ENCODE measurements at places on chromosomes 3 and 15.

DNA sequence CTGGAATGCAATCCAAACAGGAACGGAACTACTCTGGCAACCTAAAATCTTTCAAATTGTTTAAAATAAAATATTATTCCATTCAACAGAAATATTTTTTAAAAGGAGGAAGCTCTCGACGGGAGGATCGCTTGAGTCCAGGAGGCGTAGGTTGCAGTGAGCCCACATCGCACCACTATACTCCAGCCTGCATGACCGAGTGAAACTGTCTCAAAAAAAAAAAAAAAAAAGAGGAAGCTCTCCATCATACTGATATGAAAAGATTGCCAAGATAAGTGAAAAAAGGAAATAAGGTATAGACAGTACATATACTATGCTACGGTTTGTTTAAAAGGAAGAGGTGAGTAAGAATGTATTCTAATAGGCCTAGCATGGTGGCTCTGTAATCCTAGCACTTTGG is 3.6 kb downstream of the RAD18 start:
- DNase-seq, result no peak

GRCh38 chr3:132289316-132289715 is 27.9 kb upstream of the ACP3 start:
- no peak for DNase-seq

DNA sequence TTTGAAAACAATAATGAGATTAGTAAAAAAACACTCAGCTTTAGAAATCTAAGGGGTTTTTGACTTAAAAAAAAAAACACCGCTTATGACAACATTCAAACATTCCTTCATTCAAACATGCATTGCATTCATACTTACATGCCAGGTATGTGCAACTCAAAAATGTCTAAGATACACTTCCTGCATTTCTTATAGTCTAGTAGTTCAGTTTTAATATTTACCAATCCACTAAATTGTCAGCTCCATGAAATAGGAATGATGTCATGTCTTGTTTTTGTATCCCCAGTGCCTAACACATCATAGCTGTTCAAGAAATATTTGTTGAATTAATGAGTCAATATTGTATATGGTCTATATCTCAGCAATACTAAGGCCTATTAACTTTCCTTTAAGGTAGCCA is 51.7 kb downstream of the EIF4E3 start:
- no peak for DNase-seq

GRCh38 chr3:140627756-140628155 is 50.1 kb upstream of the TRIM42 start:
- DNase-seq, result no peak

DNA sequence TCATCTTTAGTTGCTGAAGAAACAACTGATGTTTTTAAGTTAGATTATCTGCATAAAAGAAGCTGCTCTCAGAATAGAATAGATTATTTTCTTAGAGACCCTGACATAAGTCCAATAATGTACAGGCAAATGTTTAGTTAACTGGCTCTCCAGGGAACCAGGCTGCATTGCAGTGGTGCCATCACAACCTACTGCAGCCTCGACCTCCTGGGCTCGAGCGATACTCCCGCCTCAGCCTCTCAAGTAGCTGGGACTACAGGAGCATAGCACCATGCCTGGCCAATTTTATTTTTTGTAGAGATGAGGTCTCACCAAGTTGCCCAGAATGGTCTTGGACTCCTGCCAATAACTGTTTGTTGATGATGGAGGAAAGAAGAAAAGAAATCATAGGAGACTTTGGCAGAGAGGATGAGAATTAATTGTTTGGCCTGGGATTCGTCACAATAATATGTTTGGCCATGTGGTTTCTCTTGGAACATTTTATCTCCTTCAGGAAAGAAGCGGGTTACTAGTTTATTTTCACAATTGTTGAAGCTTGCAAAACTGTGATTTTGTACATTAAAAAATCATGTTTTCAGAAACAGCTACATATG is 429.2 kb downstream of the CADM2 start:
- no peak for DNase-seq

- no peak for DNase-seq
These were observed 124.8 kb upstream of the ATP11B start for GRCh38 chr3:182668541-182668940.

- no peak for DNase-seq
These were observed 91.2 kb upstream of the VEPH1 start for GRCh38 chr3:157594413-157594812.

DNA sequence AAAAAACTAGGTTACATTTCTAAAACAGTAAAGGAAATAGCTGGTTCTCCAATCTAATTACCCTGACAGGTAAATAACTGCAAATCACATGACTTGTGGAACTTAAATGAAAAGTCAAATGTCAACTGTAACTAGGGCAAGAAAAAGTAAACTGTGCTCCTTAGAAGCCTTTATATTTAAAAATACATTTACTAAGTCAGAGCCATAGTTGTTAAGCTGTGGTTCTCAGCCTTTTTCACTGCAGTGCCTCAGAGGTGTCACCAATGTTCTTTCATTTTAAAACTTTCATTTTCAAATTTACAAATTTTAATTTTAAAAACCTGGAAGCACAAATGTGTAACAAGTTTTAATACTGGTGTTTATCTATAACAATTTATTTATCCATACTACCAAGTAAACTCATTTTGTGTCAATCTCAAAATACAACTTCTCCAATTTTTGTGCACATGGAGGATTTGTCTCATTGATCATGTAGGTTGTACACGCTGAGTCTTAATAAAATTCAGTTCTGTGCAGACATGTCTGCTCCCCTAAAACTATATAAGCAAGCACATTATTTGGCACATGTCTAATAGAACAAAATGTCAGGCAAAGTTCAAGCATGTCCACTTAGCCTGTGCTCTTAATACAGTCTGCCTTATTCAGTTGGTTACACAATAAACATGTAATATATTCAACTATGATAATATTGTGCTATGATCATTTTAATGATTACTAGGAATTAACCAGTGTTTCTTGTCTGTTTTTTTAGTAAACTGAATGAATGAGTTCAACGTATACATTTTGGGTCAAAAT is 70.4 kb downstream of the DLG1 start:
- DNase-seq, result no peak

- DNase-seq, result no peak
These were observed 280.4 kb downstream of the BBX start for GRCh38 chr3:107803170-107803569.

- DNase-seq, result no peak
These were observed 31.9 kb downstream of the CCDC33 start for GRCh38 chr15:74268020-74268419.

GRCh38 chr15:97101572-97101971 is 771.1 kb downstream of the NR2F2 start:
- no peak for DNase-seq

DNA sequence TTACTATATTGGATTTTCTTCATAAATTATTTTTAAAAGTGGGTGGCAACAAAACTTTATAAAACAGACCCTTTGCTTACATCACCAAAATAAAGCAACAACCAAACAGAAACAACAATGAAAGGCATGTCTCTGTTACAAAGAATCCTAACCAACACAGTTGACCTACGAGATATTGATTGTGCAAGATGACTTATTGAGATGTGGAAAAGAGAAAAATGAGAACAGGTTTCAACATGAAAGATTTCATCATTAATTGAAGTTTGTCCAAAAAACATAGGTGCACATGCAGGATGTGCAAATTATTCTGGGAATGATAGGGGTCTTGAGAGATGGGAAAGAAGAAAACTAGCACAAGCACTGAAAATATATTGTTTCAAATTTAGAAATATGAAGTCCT is 9.0 kb downstream of the GMNC start:
- DNase-seq, result no peak

DNA sequence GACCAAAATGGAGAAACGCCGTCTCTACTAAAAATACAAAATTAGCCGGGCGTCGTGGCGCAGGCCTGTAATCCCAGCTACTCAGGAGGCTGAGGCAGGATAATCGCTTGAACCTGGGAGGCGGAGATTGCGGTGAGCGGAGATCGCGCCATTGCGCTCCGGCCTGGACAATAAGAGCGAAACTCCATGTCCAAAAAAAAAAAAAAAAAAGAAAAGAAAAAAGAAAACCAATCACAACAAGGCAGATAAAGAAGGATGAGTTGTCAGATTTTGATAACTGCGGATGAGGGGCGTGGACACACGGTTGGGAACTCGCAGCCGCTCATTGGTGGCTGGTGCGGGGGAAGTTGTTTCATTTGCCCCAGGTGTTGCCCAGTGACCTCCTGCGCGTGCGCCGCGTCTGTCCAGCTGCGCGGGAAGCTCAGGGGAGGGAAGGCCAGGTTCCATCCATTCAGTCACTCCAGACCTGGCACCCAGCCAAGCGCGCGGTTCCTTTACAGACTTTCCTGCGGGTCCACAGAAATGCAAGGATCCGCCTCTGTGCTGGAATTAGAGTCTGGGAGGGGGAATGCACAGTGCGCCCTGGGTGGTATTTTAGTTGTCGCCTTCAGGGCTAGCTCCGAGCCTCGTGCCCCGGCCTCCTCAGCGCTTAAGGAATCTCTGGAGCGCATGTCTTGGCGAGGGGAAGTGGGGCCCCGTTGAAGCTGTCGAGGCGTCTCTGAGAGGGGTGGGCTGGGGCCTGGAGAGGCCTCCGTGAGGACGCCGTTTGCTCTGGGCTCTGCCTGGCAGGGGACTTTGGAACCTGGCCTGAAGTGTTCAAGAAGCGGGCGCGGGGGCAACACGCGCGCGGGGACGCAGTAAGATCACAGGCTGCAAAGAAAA is 708 bp upstream of the GCHFR start:
- DNase-seq, result no peak

- DNase-seq, result no peak
These were observed 141.8 kb downstream of the FILIP1L start for GRCh38 chr3:99972380-99973104.

DNA sequence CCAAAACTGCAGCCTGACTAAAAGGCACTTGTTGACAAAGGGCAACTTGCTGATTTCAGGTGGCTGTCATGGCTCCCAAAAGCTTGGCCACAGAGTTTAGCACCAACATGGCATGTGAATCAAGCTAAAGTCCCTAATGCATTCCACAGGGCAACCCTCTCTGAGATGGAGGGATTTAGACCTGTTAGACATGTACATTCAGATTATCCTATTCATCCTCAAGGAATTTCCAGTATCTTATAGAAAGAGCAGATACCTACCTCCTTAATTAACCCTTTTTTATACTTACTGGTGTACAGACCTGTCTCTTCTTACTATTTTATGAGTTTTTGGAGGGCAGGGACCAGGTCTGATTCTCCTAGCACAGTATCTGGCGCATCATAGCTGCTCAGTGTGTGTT is 31.3 kb downstream of the ACP3 start:
- DNase-seq, result no peak

GRCh38 chr3:116033516-116033915 is 410.2 kb downstream of the GAP43 start:
- DNase-seq, result no peak

- no peak for DNase-seq
These were observed 32.3 kb upstream of the CTSH start for GRCh38 chr15:78977091-78977571.

- no peak for DNase-seq
These were observed 4.7 kb downstream of the BAHD1 start for GRCh38 chr15:40445421-40445922.

GRCh38 chr3:195096484-195097330 is 174.3 kb downstream of the XXYLT1 start:
- no peak for DNase-seq

DNA sequence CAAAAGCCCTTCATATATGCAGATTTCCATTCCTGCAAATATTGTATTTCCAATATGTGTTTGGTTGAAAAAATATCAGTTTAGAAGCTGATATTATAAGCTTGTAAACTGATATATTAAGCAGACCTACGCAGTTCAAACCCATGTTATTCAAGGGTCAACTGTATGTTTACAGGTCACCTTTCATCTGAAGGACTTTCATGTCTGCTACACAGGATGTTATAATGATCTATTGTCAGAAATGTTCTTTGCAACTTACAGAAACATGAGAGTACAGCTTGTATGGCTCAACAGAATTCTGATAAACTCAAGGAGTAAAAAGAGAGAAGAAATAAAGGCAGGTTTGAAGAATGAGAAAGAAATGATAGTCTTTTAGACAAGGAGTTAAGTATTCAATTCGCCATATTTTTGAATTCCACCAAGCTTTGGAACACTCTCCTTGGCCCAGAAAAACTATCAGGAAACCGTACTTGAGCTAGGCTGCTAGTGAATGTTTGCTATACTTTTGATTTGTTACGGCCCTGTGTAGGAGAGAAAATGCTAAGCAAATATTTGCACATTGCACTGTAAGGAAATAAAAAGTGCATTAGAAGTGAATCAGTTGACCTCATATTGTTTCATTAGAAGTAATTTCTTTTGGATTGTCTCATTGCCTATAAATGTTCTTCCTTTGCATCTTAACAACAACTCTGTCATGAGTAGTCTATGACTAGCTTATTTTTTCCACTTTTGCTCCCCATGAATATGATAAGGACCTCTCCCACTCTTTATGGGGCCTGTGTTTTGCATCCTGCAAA is 81.2 kb downstream of the NEK11 start:
- no peak for DNase-seq

- no peak for DNase-seq
These were observed 400.8 kb upstream of the PPP2R3A start for GRCh38 chr3:135564696-135565095.

GRCh38 chr3:13083898-13084297 is 10.7 kb upstream of the IQSEC1 start:
- no peak for DNase-seq

GRCh38 chr3:117524890-117525289 is 815.3 kb downstream of the TUSC7 start:
- DNase-seq, result no peak

GRCh38 chr15:78429477-78429876 is 8.5 kb upstream of the IREB2 start:
- no peak for DNase-seq

DNA sequence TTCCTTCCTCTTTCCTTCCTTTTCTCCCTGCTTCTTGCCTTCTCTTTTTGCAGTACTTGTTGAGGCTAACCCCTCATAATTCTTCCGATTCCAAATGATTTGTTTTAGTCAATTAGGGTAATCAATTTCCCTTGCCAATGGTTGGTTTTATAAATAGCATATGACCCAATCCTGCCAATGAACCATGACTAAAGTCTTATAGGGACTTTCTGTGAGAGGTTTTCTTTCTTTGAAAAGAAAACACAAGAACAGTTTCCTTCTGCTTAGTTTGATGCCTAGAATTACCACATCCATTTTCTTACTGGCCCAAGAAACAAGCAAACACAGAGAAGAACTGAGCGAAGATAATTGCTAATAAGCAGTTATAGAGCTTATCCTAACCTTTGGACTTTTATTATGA is 292.5 kb upstream of the SATB1 start:
- DNase-seq, result no peak

DNA sequence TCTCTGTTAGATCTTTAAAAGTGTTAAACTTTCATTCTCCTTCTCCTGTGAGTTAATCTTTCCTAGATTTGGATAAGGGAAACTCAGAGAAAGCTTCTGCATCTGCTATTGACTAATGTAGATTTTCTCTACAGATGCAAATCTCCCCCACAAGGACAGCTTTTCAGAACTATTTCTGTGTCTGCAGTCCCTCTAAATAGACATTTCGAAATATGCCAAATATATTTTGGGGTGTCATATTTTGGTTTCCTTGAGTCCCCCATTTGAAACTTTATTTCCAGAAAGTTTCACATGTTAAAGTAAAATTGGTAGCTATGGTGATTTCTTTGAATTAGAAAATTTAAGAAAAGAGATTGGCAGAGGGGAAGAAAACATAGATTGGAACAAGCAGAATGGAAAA is 852.3 kb upstream of the ALCAM start:
- DNase-seq, result no peak
